SK-N-SH treated with all-trans-retinoic acid at 6 μM for 48 hours (cell line): ENCODE measurements at places on chromosomes 3 and 15.

DNA sequence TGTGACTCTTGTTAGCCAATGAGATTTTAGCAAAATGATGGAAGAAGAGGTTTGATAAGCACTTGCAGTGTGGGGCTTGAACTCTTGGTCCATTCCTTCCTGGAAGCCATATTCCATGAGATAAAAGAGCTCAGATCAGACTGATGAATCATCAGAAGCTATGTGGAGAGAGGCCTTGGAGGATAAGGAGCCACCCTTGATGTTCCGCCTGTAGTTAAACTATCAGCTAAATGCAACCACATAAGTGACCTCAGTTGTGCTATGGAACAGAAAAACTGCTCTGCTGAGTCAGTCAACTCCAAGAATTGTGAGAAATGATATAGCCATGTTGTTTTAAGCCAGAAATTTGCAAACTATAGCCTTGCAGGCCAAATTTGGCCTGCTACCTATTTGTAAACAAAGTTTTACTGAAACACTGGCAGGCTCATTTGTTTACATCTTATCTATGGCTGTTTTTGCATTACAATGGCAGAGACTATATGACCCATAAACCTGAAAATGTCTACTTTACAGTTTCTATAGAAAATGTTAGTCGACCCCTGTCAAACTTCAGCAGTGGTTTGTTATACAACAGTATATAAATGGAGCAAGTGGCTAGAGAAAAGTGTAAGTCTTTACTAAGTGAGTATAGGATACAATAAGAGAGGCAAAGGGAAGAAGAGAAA lies 27.6 kb upstream of the GAP43 start:
- ATAC-seq, result no peak

DNA sequence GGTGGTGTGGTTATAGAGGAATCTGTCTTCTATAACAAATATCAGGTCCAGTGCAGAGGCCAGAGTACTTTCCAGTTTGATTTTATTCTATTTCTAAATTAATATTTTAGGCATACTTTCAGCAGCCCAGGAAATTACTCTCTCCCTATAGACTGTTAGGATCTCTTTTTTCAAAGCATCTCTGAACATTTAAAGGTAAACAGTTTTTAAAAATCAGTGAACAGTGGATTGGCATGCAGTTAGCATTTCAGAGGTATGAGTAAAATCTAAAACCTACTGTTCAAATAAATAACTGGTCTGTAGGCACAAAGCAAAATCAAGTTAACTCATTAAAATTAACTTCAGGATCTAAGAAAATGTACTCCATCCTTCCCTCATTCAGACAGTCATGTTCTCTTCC lies 3.0 kb downstream of the ZBED2 start:
- ATAC-seq, result no peak

- peak; percentile 64 for ATAC-seq
These were observed 20.4 kb upstream of the NFKBIZ start for GRCh38 chr3:101828691-101829436.

- ATAC-seq, result no peak
These were observed 8.7 kb downstream of the HYPK start for GRCh38 chr15:43808960-43809678.

DNA sequence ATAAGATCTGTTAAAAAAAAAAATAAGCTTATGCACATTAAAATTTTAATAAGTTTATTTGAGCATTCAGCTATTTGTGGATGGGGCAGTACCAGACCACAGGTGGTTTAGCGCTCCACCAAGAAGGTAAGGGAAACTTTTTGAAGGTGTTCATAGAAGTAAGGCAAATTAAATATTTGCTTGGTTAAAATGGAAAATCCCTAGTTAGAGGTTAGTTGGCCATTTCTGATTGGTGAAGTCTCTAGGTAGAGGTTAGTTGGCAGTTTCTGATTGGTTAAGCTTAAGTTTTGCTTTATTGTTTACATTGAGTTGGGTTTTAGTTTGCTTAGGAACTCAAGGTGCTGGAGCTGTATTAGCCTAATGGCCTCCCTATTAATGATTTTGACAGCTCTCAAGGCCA lies 30.7 kb downstream of the SCN11A start:
- ATAC-seq, result no peak
